ENCODE measurements at places on chromosomes 2 and 18.

DNA sequence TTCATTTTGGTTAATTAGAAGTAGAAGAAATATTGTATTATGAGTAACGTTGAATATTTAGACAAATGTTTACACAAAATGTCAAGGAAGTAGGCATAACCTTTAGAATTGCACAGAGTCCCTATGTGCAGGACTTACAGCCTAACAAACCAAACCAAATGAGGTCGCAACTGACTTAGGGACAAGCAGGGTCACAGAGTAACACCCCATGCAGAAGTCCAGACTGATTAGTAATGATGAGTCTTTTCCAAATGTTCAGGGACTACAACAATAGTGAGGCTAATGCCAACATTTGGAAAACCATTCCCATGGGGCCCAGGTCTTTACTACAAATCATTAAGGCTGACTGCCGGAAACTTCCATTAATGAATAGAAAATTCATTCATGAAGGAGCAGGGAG is 452.5 kb upstream of the CHAC2 start:
- DNase-seq = no peak

- DNase-seq = no peak
Observed at GRCh38 chr2:8215159-8215863, 466.5 kb upstream of the ID2 start.

DNA sequence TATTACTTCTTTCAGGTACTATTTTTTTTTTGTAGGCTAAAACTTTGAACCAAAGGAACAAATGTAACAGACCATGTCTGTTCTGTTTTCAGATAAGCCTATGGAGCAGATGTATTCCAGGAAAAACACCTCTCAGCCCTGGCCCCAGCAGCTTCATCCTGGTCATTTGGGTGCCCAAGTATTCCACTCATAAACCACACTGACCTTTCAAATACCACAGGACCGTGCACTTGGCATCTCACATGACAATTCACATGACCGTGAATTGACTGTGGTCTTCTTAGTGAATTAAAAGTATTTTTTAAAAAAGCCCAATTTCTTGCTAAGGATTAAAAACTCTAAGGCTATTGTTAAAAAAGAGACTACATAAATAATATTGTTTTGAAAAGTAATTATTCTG is 50.2 kb downstream of the SMIM21 start:
- no peak for DNase-seq

DNA sequence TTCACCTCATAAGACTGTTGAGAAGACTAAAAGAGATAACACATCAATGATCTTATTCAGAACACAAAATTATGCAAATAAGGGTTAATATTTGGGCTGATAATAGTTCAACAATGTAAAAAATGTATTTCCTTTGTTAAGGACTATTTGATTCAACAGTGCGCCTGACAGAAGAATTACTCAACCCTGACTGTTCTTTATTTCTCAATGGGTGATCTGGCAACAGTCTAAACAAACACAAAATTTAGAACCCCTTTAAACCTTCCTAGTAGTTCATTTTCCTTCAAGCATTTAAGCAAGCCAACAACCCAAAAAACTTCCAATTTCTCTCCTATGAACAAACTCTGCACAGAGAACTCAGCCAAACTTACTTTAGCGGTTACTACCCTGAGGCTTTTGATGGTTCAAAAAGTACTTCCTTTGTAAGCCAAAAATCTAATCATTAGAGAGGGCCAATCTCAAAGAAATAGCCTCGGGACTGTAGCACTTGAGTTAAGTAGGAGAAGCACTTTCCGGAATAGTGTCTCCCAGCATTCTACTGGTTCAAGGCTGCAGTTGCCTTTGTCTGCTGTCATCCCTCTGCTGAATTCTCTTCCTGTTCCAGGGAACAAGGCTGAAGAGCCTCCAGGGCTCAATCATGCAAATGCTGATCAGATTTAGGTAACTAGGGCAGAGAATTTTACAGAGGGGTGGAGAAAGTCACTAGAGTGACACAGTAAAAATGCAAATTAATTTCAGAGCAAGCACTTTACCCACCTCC is 40.9 kb upstream of the MAPK4 start:
- no peak for DNase-seq

DNA sequence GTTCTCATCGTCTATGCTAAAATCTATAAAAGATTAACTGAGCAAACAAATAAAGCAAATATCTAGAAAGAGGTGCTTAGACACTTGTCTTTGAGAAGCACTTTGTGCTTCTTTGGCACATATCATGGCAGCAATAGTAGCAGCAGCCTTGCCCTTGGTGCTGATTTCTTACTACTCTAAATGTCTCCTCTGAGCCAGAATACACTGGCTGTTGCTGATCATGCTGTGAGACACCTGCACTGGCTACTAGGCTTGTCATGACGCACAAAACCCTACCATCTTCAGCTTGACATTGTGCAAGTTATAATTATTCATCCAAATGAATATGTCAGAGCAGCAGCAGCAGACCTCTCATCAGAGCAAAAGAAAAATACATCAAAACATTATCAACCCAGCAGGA is 46.7 kb downstream of the FANCL start:
- DNase-seq = no peak

DNA sequence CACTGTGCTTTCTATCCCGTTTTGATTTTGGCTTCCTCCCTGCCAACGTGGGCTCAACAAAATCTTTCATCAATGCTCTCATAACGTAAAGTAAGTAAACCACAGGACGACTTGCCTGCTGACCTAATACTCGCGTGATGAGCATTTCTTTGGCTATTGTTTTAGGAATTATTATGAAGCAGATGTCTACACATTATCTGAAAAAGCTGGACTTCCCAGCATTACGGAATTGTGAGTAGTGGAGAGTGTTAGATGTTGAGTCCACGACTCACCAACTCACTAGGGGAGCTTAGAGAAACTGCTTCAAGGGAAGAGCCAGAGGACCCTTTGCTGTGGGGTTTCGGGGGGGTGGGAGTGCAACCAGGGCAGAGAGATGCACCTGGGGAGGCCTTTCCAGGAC is 21.9 kb downstream of the HJURP start:
- no peak for DNase-seq

GRCh38 chr2:121902171-121902591 is 146.7 kb downstream of the TSN start:
- peak; percentile 8 for DNase-seq

DNA sequence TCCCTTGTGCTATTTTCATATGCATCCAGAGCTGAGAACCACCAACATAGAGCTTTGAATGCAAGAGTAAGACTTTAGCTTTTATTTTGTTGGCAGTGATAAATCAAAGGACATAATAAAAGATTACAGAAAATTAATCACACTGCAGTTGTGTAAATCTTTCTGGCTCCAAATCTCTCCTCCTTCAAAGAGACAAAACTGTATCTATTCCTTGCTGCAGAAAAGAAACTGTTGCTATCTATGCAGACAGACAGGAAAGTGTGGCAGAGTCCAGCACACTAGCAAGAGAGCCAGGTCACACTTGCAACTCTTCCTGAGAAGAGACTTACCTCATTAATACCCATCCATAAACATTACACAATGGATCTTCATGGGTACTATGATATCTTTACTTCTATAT is 57.5 kb downstream of the DTNB start:
- no peak for DNase-seq

- DNase-seq = no peak
Observed at GRCh38 chr18:64979791-64980190, 771.0 kb upstream of the CDH7 start.

DNA sequence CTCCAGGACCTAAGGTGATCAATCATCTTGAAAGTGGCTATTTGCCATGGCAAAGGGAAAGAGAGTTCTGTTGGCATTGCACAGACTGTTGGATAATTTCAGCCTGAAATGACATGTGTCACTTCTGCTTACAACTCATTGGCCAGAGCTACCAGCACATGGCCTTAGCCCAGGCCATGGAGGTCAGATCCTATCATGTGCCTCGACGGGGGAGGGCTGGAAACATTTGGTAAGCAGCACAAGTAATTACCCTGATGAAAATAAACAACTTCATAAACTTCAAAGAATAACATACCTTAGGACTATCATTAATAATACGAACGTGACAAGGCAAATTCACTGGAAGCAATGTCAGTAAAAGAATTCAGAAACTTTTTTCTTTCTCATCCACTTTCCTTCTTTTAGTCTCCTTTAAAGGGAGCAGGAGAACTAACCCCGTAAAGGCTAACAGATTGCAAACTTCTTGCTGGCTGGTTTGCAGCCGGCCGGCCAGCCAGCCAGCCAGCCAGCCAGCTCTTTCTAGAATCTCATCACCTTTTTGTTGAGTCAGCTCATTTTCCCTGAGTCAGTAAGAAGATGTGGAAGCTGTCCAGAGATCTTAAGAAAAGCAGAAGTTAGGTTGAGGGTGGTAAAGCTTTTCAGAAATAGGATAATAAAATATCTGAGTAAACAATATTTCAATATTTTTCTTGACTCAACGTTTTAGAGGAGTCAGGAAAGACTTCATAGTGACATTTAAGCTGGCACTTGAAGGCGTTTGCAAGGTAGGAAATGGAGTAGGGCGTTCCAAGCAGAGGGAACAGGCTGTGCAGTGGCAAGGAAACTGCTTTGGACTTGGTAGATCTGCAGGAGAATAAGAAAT is 31.9 kb downstream of the CNRIP1 start:
- no peak for DNase-seq

- DNase-seq = no peak
Observed at GRCh38 chr18:10074110-10074509, 160.3 kb downstream of the VAPA start.

GRCh38 chr2:48210189-48210588 is 303.9 kb upstream of the FBXO11 start:
- DNase-seq = no peak

DNA sequence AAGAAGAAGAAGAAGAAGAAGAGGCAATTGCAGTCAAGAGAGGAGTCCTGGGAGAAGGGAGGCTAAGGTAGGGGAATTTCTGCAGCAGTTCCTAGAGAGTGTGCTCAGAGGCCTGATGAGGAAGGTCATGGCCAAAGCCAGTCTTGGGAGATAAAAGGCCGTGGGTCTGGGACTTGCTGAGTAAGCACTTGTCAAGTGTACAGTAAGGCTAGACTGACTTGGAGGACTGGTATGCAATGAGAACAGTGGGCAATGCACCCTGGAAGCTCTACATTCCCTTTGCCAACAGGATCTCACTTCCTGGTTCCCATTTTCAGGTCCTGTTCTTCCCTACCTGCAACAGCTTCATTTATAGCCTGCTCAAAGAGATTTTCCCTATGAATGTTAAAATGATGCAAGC is 28.6 kb upstream of the CYP26B1 start:
- no peak for DNase-seq

DNA sequence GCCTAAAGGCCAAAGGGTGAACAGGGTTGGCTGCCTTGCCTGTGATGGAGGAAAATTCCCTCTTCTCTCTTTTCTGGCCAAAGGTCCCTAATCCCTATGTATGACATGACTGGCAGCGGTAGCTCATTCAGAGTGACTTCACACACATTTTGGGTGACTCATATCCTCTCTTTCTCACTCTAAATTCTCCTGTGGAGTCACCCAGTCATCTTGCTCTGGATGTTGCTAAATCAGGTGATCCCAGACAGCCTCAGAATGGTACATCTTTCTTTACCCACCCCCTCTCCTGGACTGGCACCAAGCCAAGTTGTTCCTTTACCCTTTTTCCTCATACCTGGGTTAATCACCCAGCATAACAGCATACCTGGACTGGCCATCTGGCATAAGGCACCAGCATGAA is 77.2 kb downstream of the NEURL3 start:
- no peak for DNase-seq

DNA sequence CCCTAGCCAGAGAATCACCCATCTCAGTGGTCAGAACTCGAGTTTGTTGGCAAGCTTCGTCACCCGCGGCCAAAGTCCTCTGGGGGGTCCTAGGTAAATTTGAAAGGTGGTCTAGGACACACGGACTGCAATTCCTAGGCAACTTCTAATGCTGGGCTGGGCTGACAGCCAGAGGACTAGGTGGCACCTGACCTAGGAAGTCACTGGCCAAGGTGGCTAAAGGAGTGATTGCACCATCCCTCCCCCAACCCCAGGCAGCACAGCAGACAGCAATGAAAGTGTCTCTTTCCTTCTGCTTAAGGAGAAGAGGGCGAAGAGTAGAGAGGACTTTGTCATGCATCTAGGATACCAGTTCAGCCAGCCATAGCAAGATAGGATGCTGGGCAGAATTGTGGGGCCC is 110.9 kb downstream of the CABYR start:
- no peak for DNase-seq

DNA sequence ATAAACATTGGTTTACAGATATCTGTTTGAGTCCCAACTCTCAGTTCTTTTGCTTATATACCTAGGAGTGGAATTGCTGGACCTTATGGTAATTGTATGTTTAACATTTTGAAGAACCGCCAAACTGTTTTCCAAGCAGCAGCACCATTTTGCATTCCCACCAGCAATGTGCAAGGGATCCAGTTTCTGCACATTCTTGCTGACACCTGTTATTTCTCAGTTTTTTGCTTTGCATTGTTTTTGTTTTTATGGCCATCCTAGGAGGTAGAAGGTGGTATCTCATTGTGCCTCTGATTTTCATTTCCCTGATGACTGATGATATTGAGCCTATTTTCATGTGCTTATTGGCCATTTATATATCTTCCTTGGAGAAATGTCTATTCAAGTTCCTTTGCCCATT is 71.2 kb downstream of the MCFD2 start:
- no peak for DNase-seq

DNA sequence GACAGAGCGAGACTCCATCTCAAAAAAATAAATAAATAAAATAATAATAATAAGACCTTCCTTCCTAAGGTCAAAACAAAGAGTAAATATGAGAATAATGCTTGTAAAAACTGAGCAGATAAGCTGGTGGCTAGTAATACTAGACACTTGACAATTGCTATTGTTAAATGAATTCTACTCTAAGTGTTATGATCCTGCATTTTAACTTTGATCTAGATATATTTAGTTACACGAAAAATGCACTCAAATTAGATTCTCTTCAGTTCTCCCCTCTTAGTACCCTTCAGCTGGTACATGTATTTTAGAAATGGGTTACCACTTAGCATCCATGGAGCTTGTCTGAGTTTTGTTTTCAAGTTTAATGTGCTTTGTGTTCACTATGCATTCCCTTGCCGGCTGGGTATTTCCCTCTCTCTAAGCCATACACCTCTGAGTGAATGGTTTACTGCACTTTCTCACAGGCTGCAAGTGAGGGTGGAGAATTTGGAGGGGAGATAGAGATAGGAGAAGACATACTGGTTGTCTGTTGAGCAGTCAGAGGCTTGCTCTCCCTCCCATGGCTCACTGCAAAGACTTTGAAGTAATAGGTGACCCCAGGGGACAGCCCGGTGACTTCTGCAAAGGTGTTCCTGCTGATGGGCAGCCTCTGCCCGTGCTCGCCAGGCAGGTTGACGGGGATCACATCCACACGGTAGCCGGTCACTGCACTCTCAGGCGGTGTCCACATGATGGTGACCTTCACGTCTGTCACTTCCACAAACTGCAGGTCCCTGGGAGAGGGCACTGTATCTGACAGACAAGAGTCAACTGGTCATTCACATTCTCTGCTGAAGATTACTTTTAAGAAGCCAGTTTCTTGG is 29.9 kb downstream of the FN1 start:
- DNase-seq = no peak

Measured in stimulated activated CD4-positive, alpha-beta T cell treated with anti-CD3 and anti-CD28 coated beads, Interleukin-4, amount 100 ng/mL, for 1 hour (primary cell).